ENCODE measurements at places on chromosomes 13 and 19.

GRCh38 chr13:108985166-108985565, 355.8 kb downstream of the MYO16 start:
- no peak for DNase-seq

GRCh38 chr13:24280720-24281119, 28.7 kb upstream of the C1QTNF9 start:
- no peak for DNase-seq

DNA sequence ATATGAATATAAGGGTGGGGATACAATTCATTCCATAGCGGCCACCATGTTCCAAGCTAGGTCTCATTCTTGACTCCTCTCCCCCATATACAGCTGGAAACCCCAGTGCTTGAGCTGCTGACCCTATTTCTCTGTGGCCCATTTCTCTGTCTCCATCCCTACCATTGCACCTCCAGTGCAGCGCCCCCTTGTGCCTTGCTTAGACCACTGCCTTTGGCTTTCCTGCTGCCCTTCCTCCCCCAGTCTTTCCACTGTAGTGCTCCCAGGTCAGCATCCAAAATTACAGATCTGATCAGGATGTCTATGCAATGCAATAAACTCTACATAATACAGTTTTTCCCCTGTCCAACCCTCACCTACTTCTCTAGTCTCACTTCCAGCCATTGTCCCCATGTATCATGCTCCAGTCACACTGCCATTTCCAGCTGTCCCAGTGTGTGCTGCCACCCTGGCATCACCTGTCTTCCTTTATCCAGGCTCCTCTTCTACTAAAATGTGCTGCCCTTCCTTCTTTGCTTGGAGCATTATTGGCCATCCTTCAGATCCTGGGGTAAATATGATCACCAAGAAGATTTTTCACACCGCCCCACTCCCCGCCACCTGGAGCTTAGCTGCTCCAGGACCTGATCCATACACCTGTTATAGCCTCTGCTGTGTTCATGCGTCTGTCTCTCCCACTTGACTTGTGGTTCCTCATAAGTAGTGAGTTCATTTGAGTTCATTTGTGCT, 199.4 kb upstream of the IPO5 start:
- no peak for DNase-seq

DNA sequence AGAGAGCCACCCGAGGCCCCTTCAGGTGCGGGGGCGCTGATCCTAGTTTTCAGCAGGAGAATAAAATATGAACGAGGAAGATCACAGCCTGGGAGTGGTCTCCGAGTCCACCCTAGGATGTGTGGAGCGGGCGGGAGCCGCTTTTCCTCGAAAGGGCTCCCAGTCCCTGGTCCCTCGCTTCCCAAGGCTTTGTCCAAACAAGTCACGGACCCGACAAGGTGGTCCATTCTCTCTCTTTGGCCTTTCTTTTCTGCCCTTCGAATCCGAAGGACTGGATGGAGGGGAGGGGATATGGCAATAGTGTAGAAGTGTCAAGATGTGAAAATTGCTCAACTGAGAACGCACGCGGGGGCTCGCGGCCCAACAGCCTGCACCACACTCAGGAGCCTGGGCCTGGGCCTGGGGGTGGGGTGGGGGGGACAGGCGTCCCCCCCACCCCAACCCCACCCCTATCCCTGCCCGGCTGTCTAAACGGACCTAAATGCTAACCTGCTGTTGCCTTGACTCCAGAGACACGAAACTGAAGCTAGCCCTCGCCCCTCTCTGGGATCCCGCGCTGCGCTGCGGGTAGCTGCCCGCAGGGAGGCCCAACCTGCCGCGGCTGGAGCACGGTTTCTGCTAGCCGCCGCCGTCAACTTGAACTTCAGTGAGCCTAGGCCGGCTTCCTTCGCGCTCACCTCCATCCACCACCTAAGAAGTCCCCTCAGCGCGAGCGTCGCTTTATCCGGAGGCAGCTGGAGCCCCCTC, 7.1 kb downstream of the ZIC2 start:
- no peak for DNase-seq

DNA sequence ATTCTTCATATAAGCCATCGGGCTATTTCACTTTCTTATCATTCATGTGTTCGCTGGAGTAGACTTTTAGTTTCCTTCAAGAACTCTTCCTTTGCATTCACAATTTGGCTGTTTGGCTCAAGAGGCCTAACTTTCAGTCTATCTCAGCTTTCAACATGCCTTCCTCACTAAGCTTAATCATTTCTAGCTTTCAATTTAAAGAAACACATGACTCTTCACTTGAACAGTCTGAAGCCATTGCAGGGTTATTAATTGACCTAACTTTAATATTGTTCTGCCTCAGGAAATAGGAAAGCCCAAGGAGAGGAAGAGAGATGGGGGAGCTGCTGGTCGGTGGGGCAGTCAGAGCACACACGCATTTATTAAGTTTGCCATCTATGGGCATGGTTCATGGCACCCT, 158.1 kb downstream of the SUCLA2 start:
- no peak for DNase-seq

DNA sequence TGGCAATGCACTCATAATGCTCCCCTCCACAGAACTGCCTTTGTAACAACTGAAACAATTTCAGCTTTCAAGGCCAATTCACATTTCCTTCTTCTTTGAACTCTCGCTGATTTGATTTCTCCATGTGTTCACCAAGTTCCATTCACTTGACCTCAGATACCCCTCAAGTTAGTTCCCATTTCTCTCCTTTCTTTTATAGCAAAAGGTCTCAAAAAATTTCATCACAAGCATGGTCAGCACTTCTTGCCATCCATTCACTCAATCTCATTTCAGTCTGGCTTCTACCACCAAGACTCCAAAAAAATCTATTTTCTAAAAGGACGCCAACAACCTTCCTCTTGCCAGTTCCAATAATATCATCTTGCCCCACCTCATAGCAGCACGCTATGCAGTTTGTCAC, 135.7 kb downstream of the DIAPH3 start:
- DNase-seq: no peak

GRCh38 chr13:51032831-51033230, 78.2 kb downstream of the C13orf42 start:
- DNase-seq: no peak

DNA sequence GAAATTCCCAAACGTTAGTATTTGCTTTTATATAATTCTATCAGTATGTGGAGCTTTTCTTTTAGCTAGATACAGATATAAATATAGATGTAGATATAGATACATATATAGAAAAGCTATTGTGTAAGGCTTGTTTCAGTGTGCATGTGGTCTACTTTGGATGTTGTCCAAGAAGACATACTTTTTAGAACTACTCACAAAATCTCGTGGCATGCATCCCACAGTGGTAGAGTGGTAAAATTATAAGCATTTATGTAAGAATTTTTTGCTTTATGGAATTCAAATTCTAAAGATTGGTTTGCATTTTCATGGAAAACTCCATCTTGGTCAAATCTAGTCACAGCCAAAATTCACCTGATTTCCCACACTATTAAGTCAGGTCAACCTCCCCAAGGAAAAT, 880.4 kb downstream of the EFNB2 start:
- no peak for DNase-seq

- no peak for DNase-seq
These were observed 8.8 kb upstream of the SPART start for GRCh38 chr13:36354842-36355623.

DNA sequence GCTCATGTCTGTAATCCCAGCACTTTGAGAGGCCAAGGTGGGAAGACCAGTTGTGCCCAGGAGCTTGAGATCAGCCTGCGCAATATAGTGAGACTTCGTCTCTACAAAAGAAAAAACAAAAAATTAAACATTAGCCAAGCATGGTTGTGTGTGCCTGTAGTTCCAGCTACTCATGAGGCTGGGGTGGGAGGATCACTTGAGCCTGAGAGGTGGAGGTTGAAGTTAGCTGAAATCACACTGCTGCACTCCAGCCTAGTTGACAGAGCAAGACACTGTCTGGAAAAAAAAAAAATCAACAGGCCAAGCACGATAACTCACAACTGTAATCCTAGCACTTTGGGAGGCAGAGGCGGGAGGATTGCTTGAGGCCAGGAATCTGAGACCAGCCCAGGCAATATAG, 3.9 kb upstream of the S1PR2 start:
- DNase-seq: no peak

DNA sequence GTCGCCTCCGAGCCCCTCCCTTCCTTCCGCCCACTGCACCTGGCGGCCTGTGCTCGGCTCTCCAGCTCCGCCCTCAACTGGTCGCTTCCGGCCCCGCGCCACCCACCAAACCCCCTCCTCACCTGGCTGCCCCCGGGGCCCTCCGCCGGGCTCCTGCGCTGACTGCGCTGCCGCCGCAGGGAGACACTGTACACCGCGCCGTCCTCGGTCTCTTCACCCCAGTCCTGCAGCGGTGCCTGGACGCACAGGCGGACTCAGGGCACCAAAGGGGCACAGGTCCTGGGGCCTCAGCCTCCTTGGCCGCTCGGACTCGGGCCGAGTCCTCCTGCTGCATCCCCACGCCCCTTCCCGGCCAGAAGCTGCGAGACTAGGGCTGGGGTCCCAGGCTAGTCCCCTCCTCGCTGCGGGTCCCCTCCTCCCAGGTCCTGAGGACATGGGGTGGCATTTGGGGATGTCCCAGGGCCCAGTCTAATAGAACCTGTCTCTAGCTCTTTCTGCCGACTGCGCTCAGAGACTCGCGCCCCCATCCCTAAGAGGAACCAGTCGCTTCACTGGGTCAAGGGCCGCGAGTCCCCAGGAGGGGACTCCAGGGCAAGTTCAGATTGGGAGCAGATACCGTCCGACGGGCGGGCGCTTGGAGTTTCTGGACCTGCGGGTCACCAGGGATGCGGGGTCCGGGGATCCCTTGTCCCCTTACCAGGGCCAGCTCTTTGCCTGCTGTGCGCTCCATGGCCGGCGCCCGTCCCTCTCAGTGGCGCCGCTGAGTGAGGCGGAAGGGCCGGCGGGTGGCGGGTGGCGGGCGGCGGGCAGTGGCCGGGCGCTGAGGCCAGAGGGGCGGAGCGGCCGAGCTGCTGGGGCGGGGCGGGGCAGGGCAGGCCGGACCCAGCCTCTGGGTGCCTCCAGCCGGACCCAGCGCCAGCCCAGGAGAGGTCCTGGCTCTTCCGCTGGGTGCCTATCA, at the start of gene RGL3:
Gene RGL3, minus strand, starts transcription at position 766 of the 958 bp plus-strand sequence. Its CDS starts 36 bp downstream, at position 730.
- no peak for DNase-seq

GRCh38 chr13:70893832-70894231, 785.6 kb upstream of the KLHL1 start:
- no peak for DNase-seq

DNA sequence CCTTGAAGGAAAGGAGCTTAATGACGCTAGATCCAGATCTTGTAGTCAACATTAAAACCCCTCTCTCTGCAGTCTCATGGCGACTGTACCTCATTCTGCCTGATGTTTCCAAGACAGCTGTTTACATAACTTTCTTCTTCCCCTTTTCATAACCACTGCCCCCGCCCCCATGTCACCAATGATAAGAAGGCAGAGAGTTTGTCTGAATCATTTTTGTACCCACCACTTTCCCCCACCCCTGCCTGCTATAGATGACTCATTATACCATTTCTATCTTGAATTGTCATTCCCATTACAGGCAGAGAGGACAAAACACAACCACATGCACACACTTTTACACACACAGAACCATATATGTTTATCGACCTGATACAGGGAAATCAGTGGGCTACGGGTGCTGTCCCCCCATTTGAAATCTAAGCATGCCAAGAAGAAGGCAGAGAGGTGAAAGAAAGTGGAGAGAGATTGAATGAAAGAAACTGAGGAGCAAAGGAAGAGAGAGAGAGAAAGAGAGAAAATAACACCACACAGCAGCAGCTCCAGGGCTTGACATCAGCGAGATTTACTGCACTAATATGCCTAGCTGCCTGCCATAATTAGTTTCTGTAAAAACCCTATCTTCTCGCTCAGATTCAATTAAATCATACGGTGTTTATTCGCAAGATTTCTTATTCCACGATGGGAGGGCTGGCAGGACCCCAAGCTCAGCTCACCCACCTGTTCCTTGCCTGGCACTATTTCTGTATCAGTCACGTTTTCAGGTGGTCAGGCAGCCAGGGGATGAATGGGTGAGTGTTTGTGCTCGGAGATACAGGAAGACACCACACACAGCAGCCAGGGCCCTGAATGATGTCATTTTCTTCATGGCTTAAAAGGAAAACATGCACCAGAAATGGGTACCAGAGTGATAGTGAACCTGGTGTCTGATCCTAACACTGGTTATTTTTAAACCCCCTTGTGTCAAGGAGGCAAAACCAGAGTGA, 114.3 kb upstream of the SERP2 start:
- peak; percentile 86 for DNase-seq

DNA sequence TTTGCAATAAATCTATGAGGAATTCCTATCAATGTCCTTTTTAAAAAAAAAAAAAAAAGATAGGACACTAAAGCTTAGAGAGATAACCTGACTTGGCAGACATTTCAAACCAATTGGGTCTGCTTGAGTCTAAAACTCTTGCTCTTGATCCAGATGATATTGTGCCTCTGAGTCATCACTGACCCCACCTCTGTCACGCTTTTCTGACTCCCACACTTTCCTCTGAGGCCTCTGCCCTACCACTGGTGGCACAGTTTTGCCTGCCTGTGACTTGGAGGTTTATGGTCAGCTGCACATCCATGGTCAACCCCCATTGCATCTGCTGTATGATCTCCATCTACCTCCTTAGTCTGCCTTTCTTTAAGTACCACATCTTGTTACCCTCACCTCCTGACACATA, 328.7 kb downstream of the SPRY2 start:
- no peak for DNase-seq

DNA sequence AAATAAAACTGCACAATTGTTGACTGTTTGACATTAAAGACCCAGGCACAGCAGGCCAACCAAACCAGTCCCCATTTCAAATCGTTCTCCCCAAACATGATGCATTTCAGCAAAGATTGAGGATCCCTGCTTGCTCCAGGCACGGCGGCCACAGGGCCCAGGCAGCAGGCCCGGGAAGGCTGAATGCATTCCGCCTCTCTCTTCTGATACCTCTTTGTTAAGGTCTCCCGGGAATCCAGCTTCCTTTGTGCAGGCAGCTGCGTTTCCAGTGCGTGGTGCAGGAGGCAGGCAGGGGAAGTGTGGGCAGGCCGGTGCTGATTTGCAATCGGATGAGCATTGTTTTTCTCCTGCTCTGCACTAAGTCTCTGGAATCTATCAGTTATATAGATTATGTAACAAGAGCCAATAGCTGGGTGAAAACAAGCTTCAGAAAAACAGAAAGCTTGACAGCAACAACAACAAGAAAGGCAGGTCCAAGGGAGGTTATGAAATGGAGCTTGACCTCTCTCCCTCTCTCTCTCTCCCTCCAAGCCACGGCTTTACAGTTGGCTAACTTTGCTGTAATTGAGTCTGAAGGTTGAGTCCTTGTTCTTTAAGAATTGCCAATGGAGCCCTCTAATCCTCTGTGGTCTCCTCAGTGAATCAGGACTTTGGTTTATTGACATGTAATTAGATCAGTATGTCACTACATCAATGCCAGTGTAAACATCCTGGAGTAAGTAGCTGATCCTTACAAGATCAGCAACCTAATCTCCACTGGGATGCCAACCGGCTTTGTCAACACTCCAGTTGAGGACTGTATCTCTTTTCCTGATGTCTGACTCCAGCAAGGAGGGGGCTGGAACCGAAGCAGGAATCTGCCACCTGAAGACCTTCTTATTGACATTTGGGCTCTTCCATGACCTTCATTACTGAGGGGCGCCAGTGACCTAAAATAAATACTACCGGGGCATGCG, 338.0 kb downstream of the TEX29 start:
- DNase-seq: no peak

Measured in stimulated activated CD4-positive, alpha-beta T cell treated with anti-CD3 and anti-CD28 coated beads, Interleukin-4, amount 100 ng/mL, for 4 hours (primary cell).